ENCODE measurements at places on chromosomes 1 and 21.

- DNase-seq, result no peak
These were observed 1.1 kb downstream of the SKI start for GRCh38 chr1:2229037-2229864.

GRCh38 chr1:22875841-22876240 is 96.8 kb downstream of the LACTBL1 start:
- DNase-seq, result no peak

DNA sequence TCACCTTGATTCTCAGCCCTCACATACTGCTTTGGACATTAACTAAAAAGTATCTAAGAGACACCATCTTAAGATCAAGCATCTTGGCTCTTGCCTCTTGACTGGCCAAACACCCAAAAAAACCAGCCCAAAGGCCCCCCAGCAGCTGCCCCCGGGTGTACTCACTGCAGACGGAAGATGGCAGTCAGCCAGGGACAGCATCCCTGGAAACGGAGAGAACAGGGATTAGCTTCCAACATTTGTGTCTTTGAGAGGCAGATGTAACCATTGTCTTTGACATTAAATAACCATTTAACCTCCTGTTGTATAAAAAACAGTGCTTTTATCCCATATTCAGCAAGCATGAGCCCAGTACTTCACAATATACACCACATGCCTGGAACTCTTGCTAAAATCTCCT is 11.3 kb downstream of the TMEM63A start:
- DNase-seq, result no peak

DNA sequence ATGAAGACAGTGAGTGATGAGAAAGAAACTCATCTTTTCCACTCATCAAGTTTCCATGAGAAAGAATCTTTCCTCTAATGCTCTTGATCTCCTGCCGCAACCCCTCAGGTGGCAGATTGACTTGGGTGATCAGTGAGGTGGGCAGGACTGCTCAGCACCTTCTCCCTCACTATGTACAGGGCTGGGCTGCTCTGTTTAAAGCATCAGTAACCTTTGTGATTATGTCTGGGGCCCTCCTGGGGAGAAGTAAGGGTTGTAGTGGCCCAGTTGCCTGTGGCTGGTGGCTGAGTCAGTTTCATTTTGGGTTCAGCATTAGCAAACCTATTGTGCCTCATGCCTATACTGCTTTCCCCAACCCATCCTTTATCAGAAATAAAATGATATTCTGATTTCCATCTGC is 366.0 kb downstream of the TTLL7 start:
- no peak for DNase-seq

- DNase-seq, result no peak
These were observed 283.1 kb downstream of the LMX1A start for GRCh38 chr1:165073185-165074007.

GRCh38 chr1:213070406-213070805 is 19.4 kb downstream of the RPS6KC1 start:
- DNase-seq, result no peak

DNA sequence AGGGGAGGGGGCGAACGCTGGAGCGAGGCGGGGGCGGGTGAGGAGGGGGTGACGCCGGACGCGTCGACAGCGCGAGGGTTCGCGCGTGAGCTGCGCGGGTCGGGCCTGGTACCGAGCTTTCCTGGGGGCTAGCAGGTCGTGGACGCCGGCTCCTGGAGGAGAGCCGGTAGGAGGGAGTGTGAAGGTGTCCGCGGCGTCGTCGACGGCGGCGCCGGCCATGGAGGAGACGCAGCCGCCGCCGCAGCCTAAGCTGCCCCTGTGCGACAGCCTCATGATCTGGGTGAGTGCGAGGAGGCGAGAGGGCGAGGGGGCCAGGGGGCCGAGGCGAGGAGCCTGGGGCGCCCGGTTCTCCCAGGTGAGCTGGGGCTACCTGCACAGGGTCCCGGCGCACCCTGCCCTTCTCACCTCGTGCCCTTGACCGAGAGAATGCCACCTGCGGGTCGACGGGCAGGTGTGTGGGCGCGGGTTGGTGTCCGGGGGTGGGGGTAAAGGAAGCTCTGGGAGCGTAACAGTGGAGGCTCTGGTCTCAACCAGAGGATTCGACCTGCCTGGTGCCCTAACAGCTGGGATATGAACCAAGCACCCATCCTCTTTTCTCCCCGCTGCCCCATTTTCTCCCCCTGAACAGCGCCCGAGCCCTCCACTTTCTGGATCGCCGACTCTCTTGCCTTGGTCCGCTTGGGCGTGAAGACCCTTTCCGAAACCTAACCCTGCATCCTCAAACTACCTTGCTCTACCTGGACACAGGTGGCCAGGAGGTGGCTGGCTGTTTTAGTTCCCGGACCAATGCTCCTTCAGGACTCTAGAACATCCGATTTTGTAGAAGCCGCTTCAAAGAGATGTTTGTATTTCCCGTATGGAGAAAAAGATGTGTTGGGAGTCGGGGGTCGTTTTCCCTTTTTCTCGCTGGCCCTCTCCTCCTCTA is at the start of gene HOOK1:
TSS of gene HOOK1 (plus strand) at position 49 of the 925 bp plus-strand sequence. CDS start at position 218, 169 bp downstream.
- no peak for DNase-seq

GRCh38 chr1:159014851-159015250 is 5.1 kb downstream of the IFI16 start:
- no peak for DNase-seq

DNA sequence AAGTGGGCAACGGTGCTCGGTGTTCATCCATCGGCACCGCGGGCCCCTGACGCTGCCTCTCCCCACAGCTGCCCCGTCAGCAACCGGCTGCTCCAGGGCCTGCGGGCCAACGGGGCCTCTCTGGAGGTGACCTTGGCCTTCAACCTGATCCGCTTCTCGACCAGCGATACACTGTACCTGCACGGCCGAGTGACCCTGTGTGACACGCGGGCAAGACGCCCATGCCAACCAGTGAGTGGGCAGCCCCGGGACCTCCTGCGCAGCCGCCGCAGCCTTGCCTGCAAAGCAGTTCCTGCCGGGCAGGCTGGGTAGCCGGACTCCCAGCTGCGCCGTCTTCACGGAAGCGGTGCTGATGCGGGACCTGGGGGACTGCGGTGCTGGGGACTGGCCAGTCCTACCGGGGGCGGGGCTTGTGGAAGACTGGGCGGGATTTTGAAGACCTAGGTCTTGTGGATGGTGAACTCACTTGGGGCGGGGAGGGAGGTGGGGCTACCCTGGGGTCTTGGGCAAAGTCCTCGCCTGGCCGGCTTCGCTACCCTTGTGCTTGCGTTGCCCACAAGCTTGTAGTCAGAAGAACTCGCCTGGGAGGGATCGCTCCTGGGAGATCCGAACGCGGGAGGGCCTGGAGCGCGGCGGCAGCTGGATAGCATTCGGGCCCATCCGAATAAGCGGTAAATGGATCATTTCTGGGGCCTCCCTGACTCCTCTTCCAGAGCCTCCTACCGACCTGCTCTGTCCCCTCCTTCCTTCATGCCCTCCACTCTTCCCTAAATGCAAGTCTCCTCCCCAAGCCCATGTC is 8.8 kb upstream of the CEP85 start:
- DNase-seq, result no peak

DNA sequence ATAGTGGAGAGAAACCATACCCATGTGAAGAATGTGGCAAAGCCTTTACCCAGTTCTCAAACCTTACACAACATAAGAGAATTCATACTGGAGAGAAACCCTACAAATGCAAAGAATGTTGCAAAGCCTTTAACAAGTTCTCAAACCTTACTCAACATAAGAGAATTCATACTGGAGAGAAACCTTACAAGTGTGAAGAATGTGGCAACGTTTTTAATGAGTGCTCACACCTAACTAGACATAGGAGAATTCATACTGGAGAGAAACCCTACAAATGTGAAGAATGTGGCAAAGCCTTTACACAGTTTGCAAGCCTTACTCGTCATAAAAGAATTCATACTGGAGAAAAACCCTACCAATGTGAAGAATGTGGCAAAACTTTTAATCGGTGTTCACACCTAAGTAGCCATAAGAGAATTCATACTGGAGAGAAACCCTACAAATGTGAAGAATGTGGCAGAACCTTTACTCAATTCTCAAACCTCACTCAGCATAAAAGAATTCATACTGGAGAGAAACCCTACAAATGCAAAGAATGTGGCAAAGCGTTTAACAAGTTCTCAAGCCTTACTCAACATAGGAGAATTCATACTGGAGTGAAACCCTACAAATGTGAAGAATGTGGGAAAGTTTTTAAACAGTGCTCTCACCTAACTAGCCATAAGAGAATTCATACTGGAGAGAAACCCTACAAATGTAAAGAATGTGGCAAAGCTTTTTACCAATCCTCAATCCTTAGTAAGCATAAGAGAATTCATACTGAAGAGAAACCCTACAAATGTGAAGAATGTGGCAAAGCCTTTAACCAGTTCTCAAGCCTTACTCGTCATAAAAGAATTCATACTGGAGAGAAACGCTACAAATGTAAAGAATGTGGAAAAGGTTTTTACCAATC is 80.0 kb downstream of the JMJD4 start:
- no peak for DNase-seq

- no peak for DNase-seq
These were observed 3.7 kb downstream of the ATP1A1 start for GRCh38 chr1:116376729-116377086.

GRCh38 chr1:17599954-17600300 is 60.4 kb downstream of the ARHGEF10L start:
- DNase-seq, result no peak

Measured in stimulated activated CD8-positive, alpha-beta memory T cell treated with anti-CD3 and anti-CD28 coated beads, Interleukin-4, amount 100 ng/mL, for 4 hours (primary cell).